Urinary bladder (tissue), 4 donors: ENCODE measurements at places on chromosomes 6 and 20.

DNA sequence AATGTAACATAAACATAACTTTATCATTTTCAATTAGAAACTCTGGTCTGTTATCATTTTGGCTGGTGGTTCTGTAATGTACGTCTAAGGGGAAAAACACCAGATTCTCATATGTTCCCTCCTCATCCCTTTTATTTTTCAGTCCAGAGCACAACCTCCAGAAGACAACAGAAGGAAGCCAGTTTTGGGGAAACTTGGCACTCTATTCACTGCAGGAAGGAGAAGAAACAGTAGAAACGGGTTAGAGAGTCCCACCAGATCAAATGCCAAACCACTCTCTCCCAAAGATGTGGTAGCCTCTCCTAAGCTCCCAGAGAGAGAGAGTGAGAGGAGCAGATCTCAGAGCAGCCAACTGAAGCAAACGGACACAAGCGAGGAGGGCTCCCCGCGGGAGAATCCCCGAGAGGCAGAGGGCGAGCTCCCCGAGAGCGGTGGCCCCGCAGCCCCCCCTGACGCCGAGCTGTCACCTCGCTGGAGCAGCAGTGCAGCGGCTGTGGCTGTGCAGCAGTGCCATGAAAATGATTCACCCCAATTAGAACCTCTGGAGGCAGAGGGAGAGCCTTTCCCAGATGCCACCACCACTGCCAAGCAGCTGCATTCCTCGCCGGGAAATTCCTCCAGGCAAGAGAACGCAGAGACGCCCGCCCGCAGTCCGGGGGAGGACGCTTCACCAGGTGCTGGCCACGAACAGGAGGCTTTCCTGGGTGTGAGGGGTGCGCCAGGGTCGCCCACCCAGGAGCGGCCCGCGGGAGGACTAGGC, 117.8 kb downstream of the RTN4IP1 start:
- no peak for DNase-seq

- no peak for DNase-seq
Measured at GRCh38 chr20:37179683-37180524, 556 bp upstream of the MROH8 start.

DNA sequence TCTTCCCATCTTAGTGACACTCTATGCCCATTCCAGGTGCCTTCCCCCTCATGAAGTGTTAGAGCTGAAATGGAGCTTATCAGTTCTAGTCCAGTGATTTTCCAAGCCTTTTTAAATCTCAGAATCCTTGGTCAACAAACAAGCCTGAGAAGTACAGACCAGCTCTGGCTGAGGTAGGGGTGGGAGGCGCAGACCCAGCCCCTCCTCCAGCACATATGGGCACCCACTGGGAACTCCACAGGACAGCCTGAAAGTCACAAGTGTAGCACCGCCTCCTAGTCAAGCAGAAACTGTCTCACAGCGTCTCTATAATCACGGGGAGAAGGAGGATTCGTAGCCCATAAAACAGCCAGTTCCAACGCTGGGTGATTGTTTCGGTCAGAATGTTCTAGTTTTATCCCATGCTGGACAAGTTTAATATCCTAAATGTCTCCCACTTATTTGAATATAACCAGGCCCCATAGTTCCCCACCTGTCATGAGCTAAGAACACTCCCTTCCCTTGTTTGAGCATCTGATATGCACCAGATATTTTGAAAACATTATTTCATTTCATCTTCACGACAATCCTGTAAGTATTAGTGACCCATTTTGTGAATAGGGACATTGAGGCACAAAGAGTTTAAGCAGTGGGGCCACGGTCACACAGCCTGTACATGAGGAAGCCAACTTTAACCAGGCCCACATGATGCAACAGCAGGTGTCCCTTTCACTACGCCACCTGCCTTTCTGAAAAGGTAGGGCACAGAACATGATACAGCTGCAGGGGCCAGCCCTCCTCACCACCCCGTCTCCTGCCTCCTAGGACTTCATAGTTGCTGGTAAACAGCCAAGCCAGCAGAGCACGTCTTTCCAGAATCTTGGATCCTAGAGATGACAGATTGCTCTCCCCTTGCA, 40.1 kb downstream of the TRAF3IP2 start:
- DNase-seq: no peak

DNA sequence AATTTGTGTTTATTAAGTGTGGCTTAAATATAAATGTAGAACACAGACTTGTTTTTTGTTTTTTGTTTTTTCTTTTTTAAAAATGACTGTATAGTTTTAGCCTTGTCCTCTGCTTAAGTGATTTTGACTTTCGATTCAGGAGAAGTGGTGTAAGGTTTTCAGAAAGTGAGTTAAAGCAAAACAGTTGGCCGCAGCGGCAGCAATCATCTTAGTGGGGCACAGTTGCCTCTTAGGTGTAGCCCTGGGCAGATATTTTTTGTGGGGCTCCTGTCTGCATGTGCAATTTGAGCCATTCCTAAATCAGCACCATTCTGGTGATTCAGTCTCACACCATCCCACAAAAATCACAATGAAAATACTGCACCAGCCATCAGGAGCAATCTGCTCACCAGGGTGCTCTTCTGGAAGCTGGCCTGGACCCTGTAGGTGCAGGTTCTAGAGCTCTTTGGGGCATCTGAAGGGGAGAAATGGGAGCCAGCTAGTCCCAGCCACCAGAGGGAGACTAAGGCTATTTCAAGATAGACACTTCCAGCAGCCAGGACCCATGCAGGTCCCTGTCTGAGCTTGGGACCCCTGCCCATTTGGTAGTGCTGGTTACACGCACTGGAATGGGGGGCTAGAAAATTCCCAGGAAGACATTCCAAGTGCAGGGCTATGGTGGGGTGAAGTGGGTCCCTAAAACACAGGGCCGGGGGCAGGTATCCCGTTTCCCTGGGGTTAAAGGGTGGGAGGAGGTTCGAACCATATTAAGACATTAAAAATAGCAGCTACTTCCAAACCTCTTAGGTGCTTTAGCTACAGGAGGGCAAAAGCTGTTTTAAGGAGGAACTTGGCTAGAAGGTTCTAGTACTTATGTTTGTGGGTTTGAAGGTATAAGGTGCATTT, 156.6 kb downstream of the NFATC2 start:
- no peak for DNase-seq

GRCh38 chr20:1119128-1119505, 715 bp downstream of the PSMF1 start:
- no peak for DNase-seq

- no peak for DNase-seq
Measured at GRCh38 chr6:150932996-150933395, 67.5 kb downstream of the MTHFD1L start.

- DNase-seq: no peak
Measured at GRCh38 chr6:107917451-107918375, 40.3 kb downstream of the SEC63 start.

DNA sequence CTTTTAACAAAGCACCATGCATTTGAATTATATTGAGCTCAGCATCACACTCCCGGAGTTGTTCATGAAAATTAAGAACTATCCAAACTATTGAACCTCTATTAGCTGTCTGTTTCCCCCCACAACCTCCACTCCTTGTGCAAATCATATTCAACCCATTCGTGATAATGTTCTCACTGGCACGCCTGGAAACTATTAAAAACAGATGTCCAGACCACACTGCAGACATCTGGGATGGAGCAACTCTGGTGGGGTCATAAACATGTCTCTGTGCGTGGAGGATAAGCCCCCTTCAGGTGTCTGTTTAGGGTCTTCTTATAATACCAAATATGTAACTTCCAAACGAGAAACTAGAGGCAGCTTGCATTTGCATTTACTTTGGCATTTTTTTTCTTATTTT, 193.7 kb downstream of the TFAP2A start:
- no peak for DNase-seq

- DNase-seq: no peak
Measured at GRCh38 chr6:109660526-109661320, 30.3 kb downstream of the AK9 start.
